Kidney epithelial cell (primary cell): ENCODE measurements at places on chromosomes 6 and 20. TPM values are rescaled to one million over a fixed set of nuclear protein-coding genes. Genes with fewer than 3 reads are reported as not detected.

Gene HAO1
- total RNA-seq, result not detected in 2 replicates

- DNase-seq, result no peak
These were observed 88.4 kb downstream of the ID4 start for GRCh38 chr6:19925533-19925932.

DNA sequence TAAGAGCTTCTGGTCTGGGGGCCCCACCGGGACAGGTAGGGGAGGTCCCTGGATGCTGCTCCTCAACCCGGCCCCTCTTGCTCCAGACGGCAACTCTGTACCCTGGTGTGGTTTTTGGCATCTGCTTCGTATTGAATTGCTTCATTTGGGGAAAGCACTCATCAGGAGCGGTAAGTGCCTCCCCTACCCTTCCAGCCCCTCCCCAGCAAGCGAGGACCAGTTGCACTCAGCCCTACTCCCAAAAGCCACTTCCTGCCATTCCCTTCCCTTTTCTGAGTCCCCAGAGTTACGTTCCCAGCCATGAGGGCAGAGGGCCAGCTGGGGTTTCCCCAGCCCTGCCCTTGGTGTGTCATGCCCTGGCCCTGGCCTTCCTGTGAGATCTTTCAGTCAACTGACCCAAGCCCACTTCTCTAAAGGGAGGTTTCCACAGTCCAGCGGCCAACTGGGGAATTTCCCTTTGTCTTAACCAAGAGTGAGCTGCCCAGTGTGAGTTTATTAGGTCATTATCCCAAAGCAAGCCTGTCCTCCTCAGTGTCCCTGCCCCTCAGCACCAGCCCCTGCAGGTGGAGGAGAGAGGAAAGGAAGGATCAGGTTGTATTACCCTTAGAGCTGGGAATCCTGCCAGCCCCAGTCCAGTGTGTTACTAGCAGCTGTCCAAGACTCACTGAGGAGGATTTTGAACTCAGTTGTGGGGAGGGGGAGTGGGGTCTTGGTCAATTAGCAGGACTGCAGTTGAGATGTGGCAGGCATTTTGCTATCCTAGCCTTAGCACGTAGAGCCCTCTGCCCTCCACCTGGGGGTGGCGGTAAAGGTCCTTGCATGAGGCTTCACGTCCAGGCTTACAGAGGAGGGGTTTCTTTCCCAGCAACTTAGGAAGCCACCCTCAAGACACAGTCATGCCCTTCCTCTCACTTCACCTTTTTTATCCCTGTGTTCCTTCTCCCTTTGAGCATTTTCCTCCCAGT, 45.8 kb downstream of the TM9SF4 start:
- DNase-seq, result peak; percentile 79

GRCh38 chr6:21438986-21439352, 154.6 kb upstream of the SOX4 start:
- no peak for DNase-seq

- no peak for DNase-seq
These were observed 84.1 kb downstream of the CDK19 start for GRCh38 chr6:110731196-110731595.
